GM04504 (cell line): ENCODE measurements at places on chromosomes 12 and 14.

DNA sequence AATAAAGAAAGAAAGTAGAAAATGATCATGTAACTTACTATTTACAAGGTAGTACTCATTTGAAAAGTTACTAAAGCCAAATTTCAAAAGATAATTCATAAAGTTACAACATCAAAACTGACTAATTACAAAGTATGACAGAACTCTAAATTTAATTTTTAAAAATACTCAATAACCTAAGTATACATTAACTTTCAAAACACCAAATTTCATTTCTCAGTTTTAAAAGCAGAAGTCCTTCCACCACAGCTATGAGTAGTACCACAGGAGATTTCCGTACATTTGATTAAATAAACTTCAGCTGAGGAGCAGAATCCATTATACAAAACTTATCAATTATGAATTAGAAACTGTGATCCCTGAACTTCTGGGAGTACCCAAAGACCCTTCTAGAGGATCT, 100.8 kb upstream of the BBS10 start:
- DNase-seq: no peak

DNA sequence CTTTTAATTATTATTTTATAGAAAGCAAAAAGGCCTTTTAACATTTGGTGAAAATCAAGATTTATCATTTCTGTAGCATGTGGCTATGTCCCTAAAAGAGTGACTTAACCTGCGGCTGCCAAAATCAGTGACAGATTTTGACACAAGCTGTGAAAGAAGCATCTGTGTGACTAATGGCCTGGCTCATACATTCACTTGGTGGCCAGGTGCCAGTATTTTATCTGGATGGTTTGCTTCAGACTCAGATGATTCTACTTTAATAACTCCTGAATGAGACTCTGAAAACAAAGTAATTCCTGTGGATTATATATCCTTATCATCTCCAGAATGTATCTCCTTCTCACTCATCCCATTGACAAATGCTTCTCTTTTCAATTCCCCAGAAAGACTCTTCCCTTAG, 103.0 kb downstream of the FSCB start:
- DNase-seq: no peak

GRCh38 chr12:91588874-91589454, 406.3 kb upstream of the DCN start:
- no peak for DNase-seq

- no peak for DNase-seq
Observed at GRCh38 chr14:59187802-59188460, 536 bp upstream of the DAAM1 start.
